IMR-90 (cell line): ENCODE measurements at places on chromosomes 1 and 21. TPM values are rescaled to one million over a fixed set of nuclear protein-coding genes. Genes with fewer than 3 reads are reported as not detected.

The KCNJ6 gene
- total RNA-seq: under 0.01 TPM in 2 replicates

The MFAP2 gene
- 2.5 and 3.9 TPM in 2 replicates for total RNA-seq

The LENEP gene
- total RNA-seq: not detected in 2 replicates

The TAS1R3 gene
- total RNA-seq: under 0.01 TPM in 1 of 2 replicates, not detected in the other

The FGGY gene
- 12.8 and 14.0 TPM in 2 replicates for total RNA-seq

The BSND gene
- not detected in 2 replicates for total RNA-seq

The AMY1A gene
- not detected in 2 replicates for total RNA-seq

The KLHDC7A gene
- not detected in 2 replicates for total RNA-seq

The DPT gene
- total RNA-seq: not detected in 2 replicates

The PRR9 gene
- total RNA-seq: not detected in 2 replicates

The RNU1-4 gene
- under 0.01 TPM in 2 replicates for total RNA-seq

The KRTAP19-5 gene
- total RNA-seq: not detected in 2 replicates

The MYCL gene
- 0.56 and 0.72 TPM in 2 replicates for total RNA-seq

The TNNT2 gene
- 0.18 and 0.56 TPM in 2 replicates for total RNA-seq

The SPRR2A gene
- not detected in 2 replicates for total RNA-seq

The ST3GAL3 gene
- 10.3 and 12.0 TPM in 2 replicates for total RNA-seq

The C1orf115 gene
- under 0.01 and 0.18 TPM in 2 replicates for total RNA-seq

The SLC9C2 gene
- total RNA-seq: not detected in 2 replicates

The TMEM201 gene
- 1.3 and 1.9 TPM in 2 replicates for total RNA-seq

The HTR1D gene
- total RNA-seq: under 0.01 and 0.18 TPM in 2 replicates

The RNF186 gene
- not detected in 2 replicates for total RNA-seq

The PPM1J gene
- total RNA-seq: 1.4 and 1.8 TPM in 2 replicates

The KRTAP21-3 gene
- not detected in 2 replicates for total RNA-seq

The ZMYND12 gene
- total RNA-seq: under 0.01 TPM in 1 of 2 replicates, not detected in the other
